Dermis blood vessel endothelial cell (primary cell): ENCODE measurements at places on chromosomes 1 and 21. TPM values are rescaled to one million over a fixed set of nuclear protein-coding genes. Genes with fewer than 3 reads are reported as not detected.

The PTPRC gene
- total RNA-seq = not detected in 2 replicates

The RNF207 gene
- 3.4 and 37.6 TPM in 2 replicates for total RNA-seq

The MTARC1 gene
- total RNA-seq = 1.9 and 3.9 TPM in 2 replicates

The ETV3L gene
- not detected in 2 replicates for total RNA-seq

The SAMD11 gene
- total RNA-seq = 0.19 and 0.68 TPM in 2 replicates

The SLAMF7 gene
- total RNA-seq = not detected in 2 replicates

The CELA3B gene
- not detected in 2 replicates for total RNA-seq

The CELA2A gene
- total RNA-seq = not detected in 2 replicates

The NBPF4 gene
- total RNA-seq = not detected in 2 replicates

The PCBP3 gene
- total RNA-seq = 0.14 TPM in 1 of 2 replicates, not detected in the other

The SELE gene
- total RNA-seq = 5.7 and 24.3 TPM in 2 replicates

The FAM72B gene
- 1.0 and 3.4 TPM in 2 replicates for total RNA-seq

The RASAL2 gene
- total RNA-seq = 32.2 and 35.4 TPM in 2 replicates

The SMPDL3B gene
- 0.68 and 1.6 TPM in 2 replicates for total RNA-seq
